ENCODE measurements at places on chromosomes 1 and 21. TPM values are rescaled to one million over a fixed set of nuclear protein-coding genes. Genes with fewer than 3 reads are reported as not detected.

Gene PAPPA2
- 1.0 TPM for total RNA-seq

Gene HPDL
- total RNA-seq = 5.9 TPM

Gene CD2
- 298 TPM for total RNA-seq

Gene PPIAL4G
- total RNA-seq = 0.14 TPM

Gene CA6
- total RNA-seq = 2.5 TPM

Gene SYT2
- 0.02 TPM for total RNA-seq

Gene RGS1
- 25.8 TPM for total RNA-seq

Gene LTN1
- total RNA-seq = 25.9 TPM

Gene TMEM269
- 0.81 TPM for total RNA-seq

Gene GPATCH3
- total RNA-seq = 11.9 TPM

Gene CD34
- 0.09 TPM for total RNA-seq

Gene TRIM46
- total RNA-seq = 9.8 TPM

Gene MANEAL
- total RNA-seq = 1.9 TPM

Gene FALEC
- total RNA-seq = not detected

Gene SPRR1B
- total RNA-seq = not detected

Gene AXDND1
- 0.43 TPM for total RNA-seq

Gene PRAMEF8
- total RNA-seq = not detected

Gene ARHGAP29
- total RNA-seq = 1.3 TPM

Gene ILDR2
- total RNA-seq = 18.5 TPM

Gene FGR
- total RNA-seq = 0.62 TPM

Gene C21orf91
- 22.7 TPM for total RNA-seq

Gene TNFSF4
- total RNA-seq = 2.0 TPM

Gene IL10
- 0.77 TPM for total RNA-seq

Gene FBXO2
- total RNA-seq = 1.9 TPM

Gene LCE1B
- total RNA-seq = not detected

Gene HSD11B1
- 2.1 TPM for total RNA-seq

Gene KCNJ9
- not detected for total RNA-seq

Gene CFHR5
- total RNA-seq = not detected

Gene LCE1F
- total RNA-seq = not detected

Gene SLAMF1
- total RNA-seq = 81.4 TPM

Gene OR2L5
- 0.16 TPM for total RNA-seq

Gene DMRTA2
- not detected for total RNA-seq

Gene GCSAML
- 0.16 TPM for total RNA-seq

Gene TMPRSS3
- total RNA-seq = 91.9 TPM

Gene OR14K1
- not detected for total RNA-seq

Gene RGS18
- not detected for total RNA-seq

Gene NPHS2
- total RNA-seq = not detected

Gene CASZ1
- total RNA-seq = 14.7 TPM
